ENCODE measurements at places on chromosomes 16 and 17.

GRCh38 chr17:77312786-77313599, 172.2 kb downstream of the SEC14L1 start:
- no peak for DNase-seq

- peak; percentile 75 for DNase-seq
Measured at GRCh38 chr17:48541577-48542113, 3.3 kb downstream of the HOXB2 start.

DNA sequence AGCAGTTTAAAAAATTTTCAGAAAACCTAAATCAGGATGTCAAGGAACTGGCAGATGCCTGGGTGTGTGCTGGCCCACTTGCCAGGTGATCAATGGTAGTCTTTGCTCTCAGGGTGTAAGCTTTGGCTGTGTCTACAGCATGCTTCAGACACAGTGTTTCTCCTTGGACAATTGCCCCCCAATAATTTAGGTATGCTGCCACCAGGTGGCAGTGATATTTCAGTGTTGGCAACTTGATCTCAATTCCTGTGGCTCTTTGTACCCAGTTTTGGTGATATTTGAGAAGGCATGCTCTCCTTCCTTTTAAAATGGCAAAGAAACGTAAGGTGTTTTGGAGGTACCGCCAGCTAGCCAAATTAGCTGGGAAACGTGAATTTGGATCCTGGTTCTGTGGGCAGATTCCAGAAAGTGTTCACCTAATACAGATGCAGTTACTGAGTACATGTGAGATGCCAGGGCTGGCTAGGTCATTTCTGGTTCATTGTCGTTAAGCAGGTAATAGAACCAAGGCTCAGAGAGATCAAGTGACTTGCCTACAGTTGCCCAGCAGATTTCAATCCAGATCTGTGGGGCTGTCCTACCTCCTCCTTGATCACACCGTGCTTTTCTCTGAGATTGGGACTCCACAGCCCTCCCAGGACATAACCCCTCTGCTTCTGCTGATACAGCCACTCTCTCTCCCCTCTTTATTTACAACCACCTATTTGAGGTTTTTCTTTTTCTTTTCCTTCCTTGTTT, 155.6 kb upstream of the PLCG2 start:
- DNase-seq = peak; percentile 81

GRCh38 chr17:46106966-46107644, 86.1 kb downstream of the KANSL1 start:
- no peak for DNase-seq

DNA sequence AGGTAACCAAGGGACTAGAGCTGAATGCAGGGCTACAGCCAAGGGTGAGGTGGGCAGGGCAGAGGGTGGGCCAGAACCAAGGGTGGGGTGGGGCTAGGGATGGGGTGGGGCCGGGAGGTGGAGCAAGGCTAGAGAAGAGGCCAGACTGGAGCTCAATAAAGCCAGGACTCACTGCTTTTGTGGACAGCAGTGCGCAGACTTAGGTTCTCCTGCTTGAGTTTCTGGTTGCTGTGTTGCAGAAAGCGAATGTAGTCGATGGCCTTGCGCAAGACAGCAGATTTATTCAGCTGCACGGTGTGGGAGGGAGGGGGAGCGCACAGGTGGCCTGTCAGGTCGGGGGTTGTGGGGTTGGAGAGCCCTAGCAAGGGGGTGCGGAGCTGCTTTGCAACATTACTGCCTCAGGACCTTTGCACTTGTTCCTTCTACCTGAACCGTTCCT, 18.7 kb downstream of the SREBF1 start:
- DNase-seq = peak; percentile 78

DNA sequence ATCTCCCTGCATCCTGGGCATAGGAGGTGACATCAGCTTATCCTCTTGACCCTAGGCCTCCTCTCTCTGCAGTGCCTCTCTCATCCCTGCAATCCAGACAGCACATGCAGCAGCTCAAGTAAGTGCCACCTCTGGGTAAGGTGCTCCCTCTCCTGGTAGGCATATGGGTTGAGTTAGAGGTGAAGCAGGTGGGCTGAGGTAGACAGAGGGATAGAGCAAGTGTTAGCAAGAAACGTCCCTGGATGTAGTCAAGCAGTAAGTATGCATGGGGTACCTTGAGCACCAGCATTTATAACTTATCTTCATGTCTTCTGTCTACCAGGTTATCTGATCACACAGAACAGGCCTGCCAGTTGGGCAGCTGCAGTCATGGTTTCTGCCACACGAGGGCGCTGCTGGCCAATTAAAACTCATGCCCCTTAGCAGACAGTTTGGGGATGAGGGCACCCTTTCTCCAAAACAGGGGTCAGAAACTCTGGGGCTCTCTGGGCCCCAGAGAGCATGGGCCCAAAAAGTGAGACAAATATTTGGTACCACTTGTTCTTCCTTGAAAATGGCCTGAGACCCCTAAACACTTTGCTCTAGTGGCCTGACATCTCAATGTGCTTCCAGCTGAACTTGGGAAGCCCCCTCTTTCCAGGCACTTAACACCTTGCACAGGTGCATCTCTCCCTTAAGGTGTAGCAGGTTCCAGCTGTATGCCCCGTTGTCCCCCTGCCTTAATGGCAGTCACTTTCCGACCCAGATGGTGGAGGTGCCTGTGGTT, 59.8 kb downstream of the NEUROD2 start:
- peak; percentile 75 for DNase-seq

DNA sequence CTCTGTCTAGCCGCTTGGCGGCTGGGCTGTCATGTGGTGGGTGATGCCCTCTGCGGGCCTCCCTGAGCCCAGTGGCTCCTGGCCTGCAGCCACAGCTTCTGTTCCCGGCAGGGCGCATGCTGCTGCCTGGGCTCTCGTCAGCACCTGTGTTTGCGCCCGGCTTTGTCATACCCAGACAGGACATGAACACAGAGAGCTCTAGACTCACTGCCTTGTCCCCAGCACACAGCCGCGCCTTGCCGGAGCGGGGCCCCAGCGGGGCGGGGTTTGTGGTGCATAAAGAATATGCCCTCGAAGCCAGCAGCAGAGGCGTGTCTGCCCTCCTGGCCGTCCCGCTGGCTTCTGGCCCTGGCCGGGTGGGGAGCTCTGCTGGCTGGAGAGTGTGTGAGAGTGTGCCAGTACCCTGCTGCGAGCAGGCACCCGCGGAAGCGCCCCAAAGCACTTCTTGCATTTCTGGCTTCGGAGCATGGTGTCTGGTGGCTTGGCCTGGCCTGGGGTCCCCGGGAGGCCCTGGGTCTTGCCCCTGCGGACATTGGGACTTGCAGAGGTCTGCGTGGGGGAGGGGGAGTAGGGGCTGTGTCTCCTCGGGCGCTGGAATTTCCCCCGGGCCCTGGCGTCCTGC, 14.4 kb downstream of the ASPSCR1 start:
- DNase-seq = no peak

DNA sequence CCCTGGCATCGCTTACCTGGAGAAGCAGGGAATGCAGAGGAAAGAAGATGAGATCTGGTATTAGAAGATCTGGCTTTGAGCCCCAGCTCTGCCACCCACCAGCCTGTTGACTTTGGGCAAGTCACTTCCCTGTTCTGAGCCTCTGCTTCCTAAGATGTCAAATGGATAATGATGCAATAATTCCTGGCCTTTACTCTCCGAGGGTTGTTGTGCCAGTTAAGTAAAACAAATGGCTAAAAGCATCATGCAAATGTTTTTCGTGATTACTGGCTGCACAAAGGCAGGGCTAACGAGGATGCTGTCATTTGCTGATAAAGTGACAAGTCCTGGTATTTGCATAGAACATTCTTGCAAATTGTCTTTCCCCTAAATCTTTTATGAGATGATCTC, 1.3 kb upstream of the ZNF821 start:
- DNase-seq = no peak

DNA sequence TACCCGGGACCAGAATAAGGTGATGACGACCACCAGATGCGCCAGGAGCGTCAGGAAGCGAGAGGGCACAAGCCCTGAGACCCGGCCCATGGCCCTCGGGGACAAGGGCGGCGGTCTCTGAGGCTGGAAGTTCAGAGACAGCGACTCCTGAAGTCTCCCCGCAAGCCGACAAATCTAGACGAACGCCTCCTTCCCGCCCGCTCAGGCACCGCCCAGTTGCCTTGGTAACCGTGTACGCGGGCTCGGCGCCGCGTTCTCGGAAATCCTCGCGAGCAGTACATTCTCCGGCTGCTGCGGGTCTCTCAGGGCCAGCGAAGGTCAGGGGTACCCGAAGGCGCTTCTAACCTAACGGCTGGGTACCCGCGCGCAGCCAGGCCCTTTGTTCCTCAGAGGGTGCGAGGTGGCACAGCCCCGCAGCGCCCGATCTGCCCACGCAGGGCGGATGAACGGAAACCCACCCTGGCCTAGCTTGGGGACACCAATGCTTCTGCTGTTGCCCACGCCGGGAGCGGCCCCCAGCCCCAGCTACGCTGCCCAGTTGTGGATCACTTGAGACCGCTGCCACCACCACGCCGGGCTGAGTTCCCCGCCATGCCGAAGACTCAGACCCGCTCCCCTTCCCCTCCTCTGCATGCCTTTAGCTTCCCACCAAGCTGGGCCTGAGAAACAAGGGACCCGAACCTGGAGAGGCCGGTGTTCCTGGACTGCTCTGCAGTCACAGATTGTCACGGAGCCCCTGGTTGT, at the start of gene TMEM107:
TMEM107 (minus strand) TSS at position 184 of the 744 bp plus-strand sequence; CDS start at position 90, 94 bp downstream.
- peak; percentile 74 for DNase-seq

- peak; percentile 39 for DNase-seq
Measured at GRCh38 chr16:4936181-4936990, 562 bp downstream of the PPL start.

DNA sequence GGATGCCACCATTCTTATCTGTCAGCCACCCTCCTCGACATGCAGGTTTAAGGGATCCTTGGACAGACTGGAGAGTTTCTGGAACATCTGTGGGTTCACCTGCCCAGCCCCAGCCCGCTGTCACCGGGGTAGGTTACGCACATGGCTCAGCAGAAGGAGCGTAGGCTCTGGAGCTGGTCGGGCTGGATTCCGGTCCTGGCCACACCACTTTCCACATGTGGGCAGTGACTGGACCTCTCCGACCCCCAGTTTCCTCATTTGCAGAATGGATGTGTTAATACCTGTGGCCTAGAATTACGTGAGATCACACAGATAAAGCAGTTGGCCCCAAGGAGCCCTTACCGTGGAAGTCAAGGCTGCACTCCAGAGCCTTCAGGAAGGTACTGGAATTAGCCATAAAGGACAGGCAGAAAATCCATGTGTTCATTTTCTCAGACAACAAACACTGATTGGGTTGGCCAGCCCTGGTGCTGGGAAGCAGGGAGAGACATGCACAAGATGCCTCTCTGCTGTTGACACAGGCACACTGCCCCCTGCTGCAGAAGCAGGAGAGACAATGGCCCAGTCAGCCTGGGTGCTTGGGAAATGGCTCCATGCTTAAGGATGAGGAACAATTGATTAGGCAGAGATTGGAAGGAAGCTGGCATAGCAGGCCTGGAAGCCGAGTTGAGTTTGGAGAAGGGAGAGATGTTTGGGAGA, 58.8 kb downstream of the SF3B3 start:
- DNase-seq = no peak

- no peak for DNase-seq
Measured at GRCh38 chr17:13230350-13231264, 212.8 kb upstream of the ELAC2 start.

DNA sequence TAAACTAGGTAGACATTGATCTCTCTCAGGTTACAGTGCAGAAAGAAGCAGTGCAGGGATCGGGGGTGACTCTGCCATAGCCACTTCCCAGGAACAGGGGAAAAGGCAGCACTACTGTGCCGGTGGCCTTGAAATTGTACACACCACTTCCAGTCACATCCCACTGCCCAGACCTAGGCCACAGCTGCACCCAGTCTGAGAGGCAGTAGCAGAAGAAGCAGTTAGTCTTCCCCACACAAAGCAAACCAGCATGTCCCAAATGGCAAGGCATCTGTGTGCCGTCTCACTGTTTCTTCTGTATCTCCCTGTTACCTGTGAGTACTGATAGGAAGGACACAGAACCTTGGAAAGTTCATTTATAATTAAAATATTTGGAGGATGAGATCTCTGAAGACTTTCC, 47.0 kb downstream of the TMC6 start:
- DNase-seq = no peak

GRCh38 chr17:62591333-62591732, 36.1 kb upstream of the MRC2 start:
- DNase-seq = no peak

- peak; percentile 63 for DNase-seq
Measured at GRCh38 chr17:45031231-45032173, 19.9 kb downstream of the DCAKD start.

- DNase-seq = peak; percentile 84
Measured at GRCh38 chr17:30336369-30337171, 2.7 kb upstream of the TMIGD1 start.

DNA sequence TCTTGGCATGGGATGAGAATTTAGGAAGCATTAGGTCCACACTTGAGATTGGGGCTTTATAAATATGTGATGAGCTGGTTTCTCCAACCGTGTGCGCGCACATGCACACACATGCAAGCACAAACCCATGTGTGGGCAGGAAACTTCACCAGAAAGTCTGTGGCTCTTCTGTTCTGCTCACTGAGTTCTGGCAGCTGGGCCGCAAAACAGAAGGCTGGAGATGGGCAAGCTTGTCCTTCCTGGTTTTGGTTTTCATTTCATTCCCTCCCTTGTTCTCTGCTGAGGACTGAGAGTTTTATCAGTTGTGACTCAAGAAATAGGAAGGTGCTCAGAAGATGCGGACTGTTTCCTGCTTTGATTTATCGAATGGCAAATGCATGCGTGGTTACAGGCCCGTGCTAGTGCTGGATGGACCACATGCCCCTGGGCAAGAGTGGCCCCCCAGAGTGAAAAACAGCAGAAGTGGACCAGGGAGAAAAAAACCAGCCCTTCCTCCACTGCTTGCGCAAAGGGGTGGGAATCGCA, 14.1 kb downstream of the MAP3K14 start:
- DNase-seq = no peak

DNA sequence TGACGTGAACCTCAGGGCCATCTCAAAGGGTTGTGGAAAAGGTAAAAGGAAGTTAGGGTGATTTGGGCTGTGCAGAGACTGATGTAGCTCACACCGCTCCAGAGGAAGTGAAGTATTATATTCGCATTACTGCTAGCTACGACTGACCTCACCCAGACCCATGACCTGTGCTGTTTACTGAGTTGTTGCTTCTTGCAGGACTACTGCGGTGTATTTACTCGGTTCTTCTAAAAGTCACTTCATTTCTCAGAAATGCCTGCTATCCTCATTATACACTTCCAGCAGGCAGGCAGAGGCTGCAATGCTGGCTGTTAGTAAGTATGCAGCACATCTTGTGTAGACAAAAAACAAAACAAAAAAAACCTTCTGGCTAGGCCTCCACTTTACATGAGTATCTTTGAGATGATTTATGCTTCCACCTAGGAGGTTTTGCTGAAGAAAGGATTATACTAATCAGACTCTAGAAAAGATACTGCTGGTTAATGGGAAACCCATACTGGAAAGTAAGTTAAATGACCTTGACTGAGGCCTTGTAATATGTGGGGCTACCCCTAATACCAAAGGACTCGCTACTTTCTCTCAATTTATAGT, 76.0 kb downstream of the CREBBP start:
- no peak for DNase-seq

DNA sequence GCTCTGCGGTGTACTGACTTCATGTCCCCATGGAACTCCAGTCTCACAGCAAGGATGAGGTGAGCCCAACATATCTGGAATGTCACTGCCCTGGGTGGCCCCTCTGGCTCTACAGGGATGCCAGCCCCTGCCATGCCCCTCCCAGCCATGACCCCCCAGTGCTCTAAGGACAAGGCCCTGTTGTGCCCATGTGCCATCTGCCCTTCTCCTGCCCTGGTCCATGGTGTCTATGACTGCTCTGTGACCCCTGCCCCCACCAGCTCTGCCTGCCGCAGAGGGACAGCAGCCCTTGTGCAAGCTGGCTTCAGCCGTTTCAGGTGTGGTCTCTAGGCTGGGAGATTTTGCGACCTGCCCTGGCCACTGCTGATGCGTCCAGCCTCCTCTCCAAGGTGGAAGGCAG, 40.3 kb downstream of the TK2 start:
- no peak for DNase-seq
